ENCODE measurements at places on chromosomes 1 and 21.

GRCh38 chr1:31957701-31958674 lies 19.8 kb upstream of the PTP4A2 start:
- DNase-seq, result no peak

GRCh38 chr1:12415038-12415466 lies 185.2 kb downstream of the VPS13D start:
- no peak for DNase-seq

DNA sequence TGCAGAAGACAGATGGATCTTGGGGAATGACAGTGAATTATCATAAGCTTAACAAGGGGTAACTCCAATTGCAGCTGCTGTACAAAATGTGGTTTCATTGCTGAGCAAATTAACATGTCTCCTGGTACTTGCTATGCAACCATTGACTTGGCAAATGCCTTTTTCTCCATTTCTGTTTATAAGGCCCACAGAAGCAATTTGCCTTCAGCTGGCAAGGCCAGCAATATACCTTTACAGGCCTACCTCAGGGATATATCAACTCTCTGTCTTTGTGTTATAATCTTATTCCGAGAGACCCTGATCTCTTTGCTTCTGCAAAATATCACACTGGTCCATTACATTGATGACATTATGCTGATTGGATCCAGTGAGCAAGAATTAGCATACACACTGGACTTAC lies 52.7 kb upstream of the KIAA0040 start:
- no peak for DNase-seq

GRCh38 chr21:38898422-38899096 lies 92.8 kb downstream of the ETS2 start:
- DNase-seq, result no peak

- DNase-seq, result no peak
Observed at GRCh38 chr1:8096105-8097011, 70.2 kb upstream of the ERRFI1 start.

DNA sequence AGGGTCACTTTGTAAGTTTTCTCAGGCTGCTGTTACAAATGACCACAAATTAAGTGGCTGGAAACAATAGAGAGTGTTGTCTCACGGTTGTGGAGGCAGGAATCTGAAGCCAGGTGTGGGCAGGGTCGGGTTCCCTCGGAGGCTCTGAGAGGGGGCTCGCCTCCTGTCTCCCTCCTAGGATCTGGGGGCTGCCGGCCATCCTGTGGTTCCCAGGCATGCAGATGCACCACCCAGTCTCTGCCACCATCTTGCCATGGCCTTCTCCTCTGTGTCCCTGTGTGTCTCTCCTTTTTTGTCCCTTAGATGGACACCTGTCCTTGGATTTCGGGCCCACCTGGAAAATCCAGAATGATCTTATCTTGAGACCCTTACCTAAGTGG lies 4.8 kb downstream of the TP73 start:
- no peak for DNase-seq

DNA sequence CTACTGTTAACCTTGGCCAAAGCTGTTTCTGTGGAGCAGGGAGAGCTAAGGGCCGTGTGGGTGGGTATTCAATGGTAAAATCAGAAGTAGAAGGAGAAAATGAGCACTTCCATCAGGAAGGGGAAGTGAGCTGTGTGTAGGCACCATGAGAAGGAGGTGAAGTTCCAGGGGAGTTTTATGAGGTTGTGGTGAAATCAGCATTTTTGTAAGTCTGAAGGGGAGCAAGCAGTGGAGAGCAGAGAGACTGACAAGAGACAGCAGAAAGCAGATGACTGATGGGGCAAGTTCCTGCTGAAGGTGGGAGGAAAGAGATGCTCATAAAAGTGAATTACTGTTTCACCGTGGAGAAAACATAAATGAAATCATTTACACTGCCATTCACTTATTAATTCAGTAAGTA lies 2.7 kb upstream of the GPR88 start:
- DNase-seq, result no peak

DNA sequence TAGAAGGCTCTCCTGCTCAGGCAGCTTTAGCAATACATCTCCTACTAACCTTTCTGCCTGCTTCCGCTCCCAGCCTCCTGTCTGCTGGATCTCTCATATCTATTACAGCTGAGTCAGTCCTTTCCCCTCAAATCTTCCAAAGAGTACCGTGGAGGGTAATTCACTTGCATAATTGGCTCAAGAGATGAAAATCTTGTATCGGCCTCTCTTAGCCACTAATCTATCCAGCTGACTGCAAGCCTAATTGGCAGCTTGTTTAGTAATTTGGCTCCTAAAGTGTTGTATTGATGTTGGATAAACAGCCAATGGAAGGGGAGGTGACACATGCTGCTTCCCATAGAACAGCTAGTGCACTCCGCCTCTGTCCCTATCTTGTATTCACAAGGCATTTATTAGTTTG lies 195.7 kb downstream of the GPATCH2 start:
- DNase-seq, result no peak

DNA sequence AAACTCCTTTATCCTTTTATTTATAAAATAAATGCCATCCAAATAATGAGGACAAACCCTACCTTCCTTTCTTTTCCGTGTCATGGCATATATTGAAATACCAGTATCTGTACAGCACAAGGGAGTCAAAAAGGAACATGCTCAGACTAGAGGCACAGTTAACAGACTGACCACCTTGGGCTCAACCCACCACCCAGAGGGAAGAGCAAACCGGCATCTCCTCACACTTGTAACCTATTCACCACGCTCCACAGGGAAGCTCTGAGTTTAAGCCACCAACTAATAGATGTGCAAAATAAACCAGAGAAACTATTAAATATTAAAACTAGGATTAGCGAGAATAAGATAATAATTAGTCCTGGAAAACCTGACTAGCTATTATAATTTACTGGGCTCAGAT lies 112.7 kb downstream of the SIPA1L2 start:
- DNase-seq, result no peak

GRCh38 chr1:87682565-87682964 lies 353.9 kb downstream of the LMO4 start:
- DNase-seq, result no peak

DNA sequence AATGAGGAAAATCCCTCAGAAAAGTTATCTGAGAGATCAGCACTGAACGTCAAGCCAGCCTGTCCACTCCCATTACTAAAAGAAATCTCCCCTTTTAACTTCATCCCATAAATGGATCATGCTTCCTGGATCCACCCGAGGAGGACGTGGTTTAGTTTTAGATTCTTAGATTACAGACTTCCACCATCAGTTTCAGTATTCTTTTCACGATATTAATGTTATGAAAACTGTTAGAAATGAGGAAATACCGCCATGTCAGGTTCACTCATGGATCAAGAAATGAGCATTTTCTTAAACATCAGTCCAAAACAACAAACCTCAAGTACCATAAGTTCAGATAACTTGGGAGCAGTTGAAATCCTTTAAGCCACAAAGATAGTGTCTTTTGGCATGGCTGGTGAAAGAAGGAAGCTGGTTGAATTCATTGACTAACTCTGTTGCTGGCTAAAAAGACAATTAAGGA lies 49.8 kb downstream of the NFIA start:
- DNase-seq, result no peak

- DNase-seq, result no peak
Observed at GRCh38 chr1:248824301-248824700, 1.4 kb downstream of the SH3BP5L start.

GRCh38 chr21:28111151-28111619 lies 881.5 kb downstream of the LTN1 start:
- no peak for DNase-seq

DNA sequence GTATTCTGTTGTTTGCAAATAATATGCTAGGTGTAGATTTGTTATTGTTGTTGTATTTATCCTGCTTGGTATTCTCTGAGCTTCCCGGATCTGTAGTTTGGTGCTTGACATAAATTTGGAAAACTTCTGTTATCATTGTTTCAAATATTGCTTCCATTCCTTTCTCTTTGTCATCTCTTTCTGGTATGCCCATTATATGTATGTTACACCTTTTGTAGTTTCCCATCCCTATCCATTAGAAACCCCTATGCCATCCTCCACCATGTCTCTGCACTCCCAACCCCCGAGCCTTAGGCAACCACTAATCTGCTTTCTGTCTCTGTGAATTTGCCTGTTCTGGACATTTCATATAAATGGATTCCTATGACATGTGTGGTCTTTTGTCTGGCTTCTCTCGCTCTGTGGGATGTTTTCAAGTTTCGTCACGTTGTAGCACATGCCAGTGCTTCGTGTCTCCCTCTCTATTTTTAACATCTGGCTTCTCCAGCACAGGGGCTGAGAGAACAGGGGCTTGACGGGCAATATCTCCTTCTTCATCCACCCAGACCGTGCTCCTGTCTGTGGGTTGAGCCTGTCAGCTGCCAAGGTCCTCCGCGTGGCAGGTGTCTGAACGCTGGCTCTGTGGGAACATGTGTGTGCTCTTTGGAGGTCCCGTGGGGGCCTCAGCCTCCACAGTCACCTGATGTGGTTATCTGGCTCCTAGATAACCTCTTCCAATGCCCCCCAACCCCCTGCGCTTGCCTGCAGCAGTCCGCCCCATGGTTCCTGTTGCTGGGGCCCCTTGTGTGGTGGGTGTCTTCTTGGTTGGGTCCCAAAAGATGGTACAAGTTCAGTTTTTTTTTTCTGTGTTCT lies 32.8 kb upstream of the MAN1C1 start:
- no peak for DNase-seq

DNA sequence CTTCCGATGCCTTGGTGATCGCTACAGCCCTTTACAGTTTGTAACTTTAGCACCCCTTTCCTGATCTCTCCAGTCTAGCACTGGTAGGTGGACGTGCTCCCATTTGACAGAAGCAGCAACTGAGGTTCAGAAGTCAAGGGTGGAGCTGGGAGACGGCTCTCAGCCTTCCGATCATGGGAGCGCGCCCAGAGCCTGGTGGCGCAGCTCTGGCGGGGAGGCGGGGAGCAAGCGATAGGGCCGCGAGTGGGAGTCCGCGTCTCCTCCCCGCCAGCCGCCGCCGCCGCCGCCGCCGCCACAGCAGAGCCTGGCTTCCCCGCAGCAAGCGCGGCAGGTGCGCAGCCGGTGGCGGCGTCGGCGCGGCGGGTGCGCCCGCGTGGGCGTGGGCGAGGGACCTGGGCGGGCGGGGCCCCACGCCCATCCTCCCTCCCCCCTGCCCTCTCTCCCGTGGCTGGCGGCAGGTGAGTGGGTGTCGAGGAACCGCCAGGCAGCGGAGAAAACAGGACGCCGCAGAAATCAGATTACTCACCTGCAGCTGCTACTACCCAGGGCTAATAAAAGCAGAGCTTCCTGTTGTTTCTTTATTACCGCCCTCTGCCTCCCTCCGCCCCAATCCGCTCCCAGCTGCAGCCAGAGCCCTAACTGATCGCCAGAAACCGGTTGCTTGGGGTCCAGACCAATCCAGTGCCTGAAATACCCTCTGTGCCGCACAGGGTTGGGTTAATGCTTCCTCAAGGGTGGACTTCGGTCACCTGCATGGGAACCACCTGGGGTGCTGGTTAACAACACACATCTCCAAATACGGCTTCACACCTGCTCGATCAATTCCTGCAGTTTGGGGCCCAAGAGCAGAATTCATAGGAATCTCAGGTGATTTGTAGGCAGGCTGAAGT lies 60.2 kb upstream of the ID3 start:
- no peak for DNase-seq

DNA sequence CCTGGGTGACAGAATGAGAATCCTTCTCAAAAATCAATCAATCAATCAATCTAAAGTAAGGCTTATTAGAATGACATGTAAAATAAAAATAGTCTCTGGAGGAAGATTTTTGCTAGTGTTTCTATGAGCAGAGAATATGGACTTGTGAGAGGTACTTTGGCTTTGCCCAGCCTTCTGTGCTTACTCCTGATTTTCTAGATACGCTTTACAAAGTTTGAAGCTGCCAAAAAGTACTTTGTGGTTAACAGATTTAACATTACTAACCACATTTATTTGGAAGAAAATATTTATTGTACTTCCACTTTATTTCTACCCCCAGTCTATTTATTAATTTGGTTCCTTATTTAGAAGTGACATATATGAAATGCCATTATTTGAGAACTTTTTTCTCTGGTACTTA lies 41.0 kb downstream of the CEP350 start:
- DNase-seq, result no peak

DNA sequence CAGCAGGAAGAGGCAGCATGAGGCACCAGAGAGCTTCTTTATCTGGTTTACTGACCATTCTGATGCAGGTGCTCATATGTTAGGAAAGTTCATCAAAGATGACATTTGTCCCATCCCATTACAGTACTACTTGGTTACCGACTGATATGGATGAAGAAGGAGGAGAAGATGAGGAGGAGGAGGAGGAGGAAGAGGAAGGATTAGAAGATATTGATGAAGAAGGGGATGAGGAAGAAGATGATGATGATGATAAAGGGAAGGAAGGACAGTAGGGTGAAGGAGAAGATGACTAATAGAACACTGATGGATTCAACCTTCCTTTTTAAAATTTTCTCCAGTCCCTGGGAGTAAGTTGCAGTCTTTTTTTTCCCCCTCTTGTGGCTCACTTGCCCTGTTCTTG lies 45.1 kb downstream of the ABL2 start:
- DNase-seq, result no peak

DNA sequence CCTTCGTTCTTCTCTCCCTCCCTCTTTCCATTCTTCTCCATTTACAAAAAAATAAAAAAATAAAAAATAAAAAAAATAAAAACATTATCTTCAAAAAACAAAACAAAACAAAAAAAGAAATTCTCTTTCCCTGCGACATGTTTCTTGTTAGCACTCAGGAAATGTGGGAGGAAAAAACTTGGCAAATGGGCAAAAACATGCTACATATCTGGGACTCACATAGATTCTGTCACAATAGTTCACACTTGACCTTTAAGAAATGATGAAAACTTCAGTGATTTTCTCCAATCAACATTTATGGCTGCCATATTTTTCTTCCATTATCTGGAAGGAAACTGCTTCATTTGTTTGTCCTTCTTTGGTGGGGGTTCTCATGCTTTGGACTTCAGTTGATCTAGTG lies 109.3 kb downstream of the PRKAB2 start:
- no peak for DNase-seq

DNA sequence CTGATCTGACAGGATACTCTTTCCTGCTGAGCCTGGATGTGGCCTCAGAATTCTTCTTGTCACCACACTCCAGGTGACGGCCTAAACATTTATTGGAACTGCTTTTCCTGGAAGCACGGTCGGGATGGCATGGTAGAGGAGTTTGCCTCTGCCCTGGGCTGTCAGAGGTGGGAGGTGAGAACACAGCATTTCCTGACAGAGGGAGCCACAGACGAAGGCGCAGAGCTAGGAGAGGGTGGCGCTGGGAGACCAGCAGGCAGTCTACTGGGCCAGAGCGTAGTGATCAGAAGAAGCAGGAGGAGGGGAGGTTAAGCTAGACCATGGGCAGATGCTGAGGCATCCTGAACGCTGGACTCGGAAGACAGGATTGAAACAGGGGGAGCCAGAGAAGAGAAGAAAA lies 153.5 kb upstream of the COA6 start:
- no peak for DNase-seq

- no peak for DNase-seq
Observed at GRCh38 chr1:203210988-203211387, 18.5 kb downstream of the CHIT1 start.

- DNase-seq, result no peak
Observed at GRCh38 chr1:61839679-61840078, 97.4 kb downstream of the PATJ start.

DNA sequence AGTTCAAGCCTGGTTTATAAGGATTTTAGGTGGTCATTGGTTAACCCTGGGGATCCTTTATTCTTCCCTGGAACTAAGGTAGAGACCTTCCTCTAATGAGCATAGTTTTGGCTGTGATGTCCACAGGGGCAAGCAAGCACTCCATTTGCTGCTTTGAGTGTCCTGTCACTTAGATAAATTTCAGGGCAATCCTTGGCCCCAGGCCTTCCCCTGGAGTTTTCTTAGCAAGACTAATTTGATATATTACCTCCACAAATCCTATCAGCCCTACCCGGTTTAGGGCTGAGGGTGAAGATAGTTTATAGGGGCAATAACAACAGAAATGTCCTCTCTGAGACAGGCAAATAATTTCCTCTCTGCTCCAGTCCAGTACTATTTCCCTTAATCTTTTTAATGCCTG lies 166.6 kb downstream of the CYYR1 start:
- DNase-seq, result no peak

Data from NCI-H1436 treated with DMSO at 0.1 percent for 48 hours (cell line).